Glutamatergic neuron (in vitro differentiated cells): ENCODE measurements at places on chromosomes 2 and 18.

- no peak for DNase-seq
Observed at GRCh38 chr2:215378045-215378444, 57.8 kb downstream of the FN1 start.

GRCh38 chr18:26519114-26519513 lies 29.2 kb downstream of the KCTD1 start:
- DNase-seq = no peak

DNA sequence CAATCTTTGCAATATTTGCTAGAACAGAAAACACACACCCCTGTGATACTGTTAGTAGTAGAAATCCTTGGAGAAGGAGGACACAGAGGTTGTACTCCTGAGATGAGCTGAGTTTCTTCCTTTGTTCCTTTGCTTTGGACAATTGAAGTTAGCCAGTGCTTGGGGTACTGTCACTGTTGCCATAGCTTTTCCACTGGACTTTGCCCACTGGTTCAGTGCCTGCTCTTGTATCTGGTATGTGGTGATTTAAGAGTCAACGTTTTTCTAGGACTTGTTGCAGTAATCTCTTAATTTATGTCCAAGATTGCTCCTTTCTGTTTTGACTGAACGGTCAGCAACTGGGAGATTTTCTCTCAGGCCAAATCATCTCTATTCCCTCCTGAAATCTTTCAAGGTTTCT lies 26.1 kb upstream of the RAB27B start:
- no peak for DNase-seq

- no peak for DNase-seq
Observed at GRCh38 chr2:84924173-84925106, 19.0 kb downstream of the TMSB10 start.

DNA sequence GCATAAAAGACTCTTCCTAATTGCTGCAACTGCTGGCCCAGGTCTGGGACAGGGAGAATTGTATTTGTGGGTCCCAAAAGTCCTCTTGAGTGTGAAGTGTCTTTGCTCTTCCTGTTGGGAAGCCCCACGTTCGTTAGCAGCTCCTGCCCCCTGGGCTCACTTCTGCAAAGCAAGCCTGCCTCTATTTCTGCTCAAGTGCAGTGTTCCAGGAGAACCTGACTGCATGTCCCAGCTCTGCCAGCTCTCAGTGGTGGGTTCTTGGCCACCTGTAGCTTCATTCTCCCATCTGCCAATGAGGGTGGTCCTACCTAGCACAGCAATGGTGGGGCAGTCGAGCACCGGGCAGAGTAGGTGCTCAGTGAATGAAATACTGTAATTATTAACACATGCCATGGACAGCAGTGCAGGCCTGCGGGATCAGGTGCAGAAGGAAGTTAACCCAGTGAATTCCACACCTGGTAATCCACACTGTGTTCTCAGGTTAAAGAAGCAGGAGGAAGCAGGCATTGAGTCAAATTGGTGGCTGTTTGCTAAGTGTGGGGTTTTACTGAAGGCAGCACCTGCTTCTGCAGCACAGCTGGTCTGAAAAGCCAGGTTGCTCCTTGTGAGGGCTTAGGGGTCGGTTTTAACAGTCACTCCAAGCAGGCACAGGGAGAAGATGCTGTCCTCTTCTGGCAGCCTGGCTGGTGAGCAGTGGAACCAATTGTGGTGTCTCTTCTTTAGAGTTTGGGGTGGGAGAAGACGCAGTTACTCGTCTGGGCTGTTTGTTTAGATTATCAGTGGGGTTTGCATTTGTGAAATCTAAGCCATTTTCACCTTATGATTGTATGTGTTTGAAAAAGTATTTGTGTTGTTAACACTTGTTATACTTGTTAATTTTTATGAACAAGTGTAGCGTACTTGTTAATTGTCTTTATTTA lies 54.3 kb downstream of the DGKD start:
- no peak for DNase-seq

GRCh38 chr2:134232868-134233727 lies 20.8 kb upstream of the MGAT5 start:
- no peak for DNase-seq

GRCh38 chr2:27664154-27664574 lies 475 bp downstream of the SLC4A1AP start:
- DNase-seq = no peak

DNA sequence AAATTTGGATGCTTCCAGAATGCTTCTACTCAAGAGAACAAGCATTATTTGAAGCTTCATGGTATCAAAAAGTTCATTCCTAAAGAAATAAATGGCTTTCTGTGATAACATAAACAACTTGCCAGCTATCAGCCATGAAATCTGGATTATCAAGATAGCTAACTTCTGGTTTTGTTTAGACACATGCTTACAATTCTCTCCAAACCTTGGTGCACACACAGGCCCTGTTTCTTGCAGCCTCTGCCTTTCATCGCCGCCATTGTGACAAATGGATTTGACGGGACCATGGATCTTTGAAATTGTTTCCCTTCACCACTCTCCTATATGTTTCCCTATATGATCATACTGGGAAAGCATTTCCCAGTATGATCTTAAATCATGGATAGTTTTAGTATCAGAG lies 47.9 kb upstream of the CABLES1 start:
- no peak for DNase-seq

- no peak for DNase-seq
Observed at GRCh38 chr2:9312591-9312990, 106.0 kb downstream of the ASAP2 start.

GRCh38 chr18:44096016-44096415 lies 584.7 kb upstream of the SETBP1 start:
- DNase-seq = no peak

DNA sequence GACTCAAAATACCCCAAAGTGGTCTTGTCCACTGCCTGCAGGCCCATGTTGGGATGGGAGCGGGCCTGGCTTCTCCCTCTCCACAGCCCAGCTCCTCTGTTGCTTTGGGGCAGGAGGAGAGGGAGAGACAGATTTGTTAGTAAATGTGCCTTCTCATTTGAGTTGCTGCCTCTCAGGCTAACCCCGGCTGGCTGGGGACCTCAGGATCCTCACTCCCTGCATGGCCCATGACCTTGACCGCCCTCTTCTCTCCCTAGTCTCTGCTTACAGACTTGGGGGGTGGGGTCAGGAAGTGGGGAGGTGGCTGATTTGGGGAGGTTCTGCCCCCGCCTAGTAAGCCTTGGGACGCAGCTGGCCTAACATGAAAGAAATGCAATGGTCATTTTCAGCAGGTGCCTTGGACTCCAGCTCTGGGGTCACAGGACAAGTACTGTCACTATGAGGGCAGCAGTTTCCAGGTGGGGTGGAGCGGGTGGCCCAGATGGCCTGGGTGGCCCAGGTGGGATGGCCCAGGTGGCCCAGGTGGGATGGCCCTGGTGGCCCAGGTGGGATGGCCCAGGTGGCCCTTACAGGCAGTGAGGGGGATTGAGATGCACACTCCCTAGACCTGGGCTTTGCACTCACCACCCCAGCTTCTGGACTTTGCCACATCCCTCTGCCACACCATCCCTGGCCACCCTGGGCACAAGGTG lies 24.1 kb downstream of the HJURP start:
- no peak for DNase-seq

GRCh38 chr2:215760557-215760956 lies 252.8 kb downstream of the MREG start:
- DNase-seq = no peak
